ENCODE measurements at places on chromosomes 2 and 18.

- no peak for DNase-seq
Observed at GRCh38 chr18:77478646-77479442, 229.2 kb downstream of the GALR1 start.

DNA sequence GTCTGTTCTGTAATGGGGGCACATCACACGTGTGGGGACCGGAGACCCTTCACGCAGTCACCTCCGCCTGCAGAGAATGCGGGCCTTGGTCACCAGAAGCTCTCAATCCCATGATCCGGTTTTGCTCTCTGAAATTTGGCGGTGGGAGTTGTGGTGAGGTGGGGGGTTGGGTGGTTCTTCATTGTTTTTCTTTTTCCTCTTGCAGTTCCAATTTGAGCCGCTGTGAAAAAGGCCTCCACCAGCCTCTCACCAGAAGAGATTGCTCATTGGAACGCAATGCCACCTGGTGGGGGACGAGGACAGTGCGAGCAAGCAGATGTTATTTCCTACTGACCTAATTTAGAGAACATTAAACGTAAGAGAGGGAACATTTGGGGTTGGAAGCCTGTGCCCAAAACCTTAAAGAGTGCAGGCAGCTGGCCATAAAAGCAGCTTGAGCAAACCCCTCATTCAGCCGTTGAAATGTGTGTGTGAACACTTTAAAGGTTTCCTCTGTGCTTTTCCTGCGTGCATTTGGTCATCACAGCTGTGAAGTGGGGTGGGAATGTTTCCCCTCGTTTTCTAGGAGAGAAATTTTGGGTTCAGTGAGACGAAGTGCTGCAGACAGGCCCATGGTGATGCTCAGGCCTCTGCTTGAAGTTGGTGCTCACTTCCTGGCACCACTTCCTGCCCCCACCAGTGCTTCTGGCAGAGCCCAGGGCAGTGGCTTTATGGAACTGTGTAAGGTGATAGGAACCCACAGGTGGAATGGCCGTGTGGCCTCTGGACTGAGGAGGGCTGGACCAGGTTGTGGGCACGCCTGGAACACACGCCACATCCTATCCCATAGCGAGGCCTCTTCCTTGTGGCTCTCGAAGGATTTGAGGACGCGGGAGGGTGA is 61.7 kb downstream of the ZCCHC2 start:
- peak; percentile 91 for DNase-seq

DNA sequence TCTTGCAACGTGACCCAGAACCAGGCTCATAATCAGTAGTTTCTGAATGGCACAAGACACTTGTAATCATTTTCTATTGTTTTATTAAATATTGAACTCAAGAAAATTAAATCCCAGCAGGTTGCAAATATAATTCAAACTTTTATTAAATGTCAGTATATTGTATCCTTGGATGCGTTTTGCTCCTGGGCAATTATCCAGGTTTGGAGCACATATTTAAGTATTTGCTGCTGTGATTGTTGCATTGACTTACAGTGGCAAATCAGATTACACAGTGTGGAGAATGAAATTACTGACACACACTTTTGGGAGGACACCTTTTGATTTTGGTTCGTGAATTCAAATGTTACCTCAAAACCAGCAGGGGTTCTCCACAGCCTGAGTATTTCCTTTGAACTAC is 27.1 kb upstream of the TMEM178A start:
- no peak for DNase-seq

DNA sequence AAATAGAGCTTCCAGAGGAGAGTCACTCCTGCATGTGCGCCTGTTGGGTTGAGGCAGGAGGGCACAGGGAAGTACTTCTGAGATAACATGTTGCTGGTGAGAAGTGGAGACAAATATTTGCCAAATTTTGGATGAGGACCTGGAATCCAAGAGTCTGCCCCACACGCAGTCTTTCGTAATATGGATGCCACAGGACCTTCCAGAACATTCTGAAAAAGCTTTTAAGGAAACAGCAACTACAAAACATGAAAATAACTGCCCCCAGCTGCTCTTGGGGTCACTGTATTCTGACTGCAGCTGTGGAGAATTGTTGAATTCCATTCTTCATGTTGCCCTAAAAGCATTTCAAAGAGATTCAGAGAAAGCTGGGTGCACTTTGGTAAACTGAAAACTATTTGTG is 227.5 kb downstream of the C1D start:
- no peak for DNase-seq

- no peak for DNase-seq
Observed at GRCh38 chr18:13035249-13035914, 44.2 kb downstream of the CEP192 start.

GRCh38 chr2:120261387-120262006 is 8.8 kb downstream of the RALB start:
- no peak for DNase-seq

DNA sequence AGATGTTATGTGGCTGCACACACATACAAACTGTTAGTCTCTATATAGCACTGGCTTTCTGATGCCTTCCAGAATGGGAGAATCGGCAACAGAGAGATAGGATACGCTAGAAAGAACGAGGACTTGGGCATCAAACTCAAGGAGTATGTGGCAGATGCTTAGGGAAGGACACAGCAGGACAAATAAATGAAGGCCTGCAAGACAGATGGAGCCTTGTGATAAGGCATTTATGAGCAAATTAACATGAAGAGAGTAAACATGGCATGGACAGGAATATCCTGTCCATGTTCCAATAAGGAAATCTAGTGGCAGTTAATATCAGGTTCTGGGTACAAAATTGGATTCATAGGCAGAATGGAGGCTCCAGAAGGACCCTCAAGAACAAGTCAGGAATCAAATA is 136.9 kb downstream of the SLC4A10 start:
- DNase-seq: no peak

DNA sequence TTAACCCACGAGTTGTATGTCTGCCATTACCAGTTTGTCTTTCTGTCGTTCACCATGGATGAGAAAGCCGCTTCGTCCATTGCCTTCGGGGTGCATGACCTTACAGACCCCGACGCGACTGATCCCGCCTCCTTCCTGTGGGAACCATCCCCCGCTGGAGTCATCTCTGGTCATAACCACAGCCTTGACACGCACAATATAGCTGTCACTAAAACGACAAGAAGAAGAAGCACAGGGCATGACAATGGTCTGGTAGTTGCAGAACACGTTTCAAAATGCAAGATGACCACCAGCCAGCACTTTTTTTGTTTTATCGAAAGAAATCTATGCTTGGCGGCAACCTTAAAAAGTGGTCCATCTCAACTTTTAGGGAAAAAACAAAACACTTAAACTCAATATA is 87.7 kb downstream of the SPRED2 start:
- DNase-seq: no peak

DNA sequence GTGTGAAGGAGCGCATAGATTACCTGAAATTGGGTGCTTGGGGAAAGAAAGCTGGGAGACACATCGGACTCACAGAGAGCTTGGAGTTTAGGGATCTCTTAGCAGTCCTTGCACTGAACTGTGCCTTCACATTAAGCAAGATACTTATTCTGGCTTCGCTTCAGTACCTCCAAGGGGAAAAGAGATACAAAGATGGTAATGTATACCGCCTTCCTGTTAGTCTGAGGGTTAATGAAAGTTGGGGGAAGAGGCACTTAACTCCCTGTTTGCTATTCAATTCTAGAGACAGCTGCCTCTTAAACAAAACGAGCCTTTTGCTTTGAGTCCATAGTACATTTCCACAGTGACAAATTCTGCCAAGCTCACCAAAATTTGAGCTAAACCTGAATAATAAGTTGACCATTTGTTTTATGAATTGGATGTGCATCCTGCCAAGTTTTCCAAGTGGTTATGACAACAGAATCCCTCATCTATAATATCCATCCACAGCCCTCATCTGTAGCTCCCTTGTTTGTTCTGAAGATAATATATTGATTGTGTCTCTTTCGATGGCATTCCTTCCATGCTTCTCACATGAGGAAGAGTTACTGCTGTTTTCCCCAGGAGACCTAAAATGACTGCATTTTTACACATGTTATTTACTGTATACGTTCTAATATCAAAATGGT is 287.1 kb upstream of the ATP5MC3 start:
- DNase-seq: no peak

- DNase-seq: no peak
Observed at GRCh38 chr2:12697617-12698016, 19.1 kb upstream of the TRIB2 start.

DNA sequence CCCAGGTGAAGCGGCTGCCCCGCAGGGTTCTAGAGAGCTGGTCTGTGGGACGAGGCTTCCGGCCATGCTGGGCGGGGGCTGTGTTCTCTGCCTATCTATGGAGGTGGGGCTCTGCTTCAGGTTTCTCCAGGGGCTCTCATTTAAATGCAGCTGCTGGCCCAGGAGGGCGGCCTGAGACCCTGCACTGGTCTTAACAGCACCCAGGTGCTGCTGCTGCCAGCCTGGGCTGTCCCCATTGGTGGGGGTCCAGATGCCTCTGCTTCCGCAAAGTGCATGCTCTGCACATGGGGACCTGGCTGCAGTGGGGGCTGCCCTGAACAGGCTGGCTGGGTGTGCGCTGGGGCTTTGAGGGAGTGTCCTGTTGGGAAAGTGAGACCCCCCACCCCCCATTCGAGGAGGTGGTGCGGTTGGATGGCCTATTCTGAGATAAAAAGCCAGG is 29.7 kb upstream of the ALLC start:
- peak; percentile 67 for DNase-seq

- DNase-seq: no peak
Observed at GRCh38 chr2:163474319-163474744, 261.5 kb downstream of the FIGN start.

DNA sequence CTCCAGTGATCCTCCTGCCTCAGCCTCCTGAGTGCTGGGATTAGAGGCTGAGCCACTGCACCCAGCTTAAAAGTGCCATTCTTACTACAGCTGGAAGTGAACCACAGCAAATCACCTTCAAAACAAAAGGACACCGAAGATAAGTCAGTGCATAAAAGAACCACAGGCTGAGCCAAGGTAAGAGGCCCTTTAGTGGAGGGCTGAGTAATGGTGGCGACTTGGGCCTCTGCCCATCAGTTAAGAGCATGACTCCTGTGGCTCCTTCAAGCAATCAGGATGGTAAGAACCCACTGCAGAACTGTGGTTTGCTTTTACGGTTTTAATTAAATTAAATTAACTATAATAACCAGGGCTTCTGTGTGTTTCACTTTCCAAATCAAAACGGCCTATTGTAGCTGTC is 75.1 kb downstream of the CTAGE1 start:
- DNase-seq: no peak

DNA sequence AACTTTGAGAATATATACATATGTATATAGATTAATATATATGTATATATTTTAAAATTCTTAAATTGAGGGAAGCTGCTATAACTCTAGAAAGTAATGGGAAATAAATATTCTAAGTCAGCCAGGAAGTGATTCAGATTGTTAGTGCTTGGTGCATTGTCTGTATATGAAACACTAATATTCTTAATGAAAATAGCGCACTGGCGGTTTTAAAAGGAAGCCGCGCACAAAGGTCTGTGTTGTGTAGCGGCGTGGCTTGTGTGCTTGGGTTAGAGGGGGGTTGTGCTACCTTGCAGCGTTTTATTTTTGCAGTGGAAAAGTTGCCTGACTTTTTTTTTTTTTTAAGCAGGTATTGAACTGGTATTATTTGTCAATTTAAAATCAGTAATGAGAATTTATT is 11.3 kb downstream of the TSHZ1 start:
- DNase-seq: no peak

- DNase-seq: no peak
Observed at GRCh38 chr2:218218268-218219185, 1.5 kb downstream of the ARPC2 start.

- no peak for DNase-seq
Observed at GRCh38 chr2:226474131-226474530, 325.5 kb downstream of the IRS1 start.

GRCh38 chr18:4035521-4035920 is 419.6 kb downstream of the DLGAP1 start:
- no peak for DNase-seq

DNA sequence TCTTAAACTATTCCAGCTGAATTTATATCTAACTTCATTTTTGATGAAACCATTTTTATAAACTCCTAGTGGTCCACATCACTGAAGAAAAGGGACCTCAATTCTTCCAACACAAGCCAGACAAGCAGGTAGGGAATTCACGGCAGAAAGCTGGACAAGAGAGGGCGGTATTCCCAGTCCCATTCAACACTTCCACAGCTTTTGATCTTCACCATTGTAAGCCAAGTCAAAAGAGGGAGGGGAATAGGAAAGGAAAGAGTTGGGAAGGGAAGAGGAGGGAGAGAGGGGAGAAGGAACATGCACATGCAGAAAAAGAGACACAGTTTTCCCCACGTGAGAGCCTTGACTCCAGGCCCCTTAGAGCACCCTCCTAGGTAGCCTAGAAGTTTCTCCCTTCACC is 77.4 kb downstream of the CCBE1 start:
- no peak for DNase-seq

GRCh38 chr2:54965425-54965824 is 84.8 kb downstream of the RTN4 start:
- DNase-seq: no peak

DNA sequence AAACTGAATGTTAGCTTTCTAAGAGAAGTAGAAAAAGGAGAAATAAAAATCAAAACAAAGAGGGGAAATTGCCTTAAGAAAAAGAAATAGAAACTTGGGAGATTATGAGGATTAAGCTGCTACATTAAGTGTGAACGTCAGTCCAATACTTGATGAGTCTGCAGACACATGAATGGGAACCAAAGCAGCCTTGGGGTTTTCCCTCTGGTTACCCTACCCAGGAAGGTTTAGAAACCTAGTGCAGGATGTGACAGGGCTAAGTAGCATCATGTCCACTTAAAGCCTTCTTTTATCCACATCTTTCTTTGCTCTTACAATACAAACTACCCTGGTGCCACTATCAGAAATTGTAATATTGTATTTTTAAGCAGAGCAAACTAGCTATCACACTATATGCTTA is 22.3 kb downstream of the SLC35F5 start:
- DNase-seq: no peak

- DNase-seq: no peak
Observed at GRCh38 chr2:64624862-64625261, 28.9 kb downstream of the SERTAD2 start.

DNA sequence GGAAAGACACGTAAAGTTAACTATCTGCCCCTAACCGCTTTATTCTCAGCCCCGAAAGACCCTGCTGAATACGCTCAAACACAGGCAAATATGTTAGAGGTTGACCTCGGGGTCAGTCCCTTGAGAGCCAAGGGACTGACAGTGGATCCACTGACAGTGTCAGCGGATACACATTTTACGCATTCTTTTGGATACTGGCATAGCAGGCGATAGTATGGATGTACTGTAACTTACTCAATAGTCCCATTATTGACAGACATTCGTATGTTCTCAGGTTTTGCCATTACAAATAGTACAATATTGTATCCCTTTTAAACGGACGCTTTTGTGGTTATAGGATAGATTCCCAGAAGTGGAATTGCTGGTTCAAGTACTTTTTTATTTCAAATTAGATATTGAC is 13.4 kb downstream of the ATP6V1B1 start:
- no peak for DNase-seq

GRCh38 chr2:238852206-238852869 is 4.5 kb downstream of the TWIST2 start:
- no peak for DNase-seq

GRCh38 chr2:53445383-53446070 is 322.1 kb upstream of the CHAC2 start:
- no peak for DNase-seq

- no peak for DNase-seq
Observed at GRCh38 chr2:144111437-144111836, 408.5 kb downstream of the ZEB2 start.

Measured in spleen (tissue), 13 donors.